ENCODE measurements at places on chromosomes 5 and 9.

- no peak for DNase-seq
These were observed 211.7 kb downstream of the DENND1A start for GRCh38 chr9:123718188-123718587.

GRCh38 chr5:86878250-86878649 is 260.5 kb downstream of the COX7C start:
- no peak for DNase-seq

DNA sequence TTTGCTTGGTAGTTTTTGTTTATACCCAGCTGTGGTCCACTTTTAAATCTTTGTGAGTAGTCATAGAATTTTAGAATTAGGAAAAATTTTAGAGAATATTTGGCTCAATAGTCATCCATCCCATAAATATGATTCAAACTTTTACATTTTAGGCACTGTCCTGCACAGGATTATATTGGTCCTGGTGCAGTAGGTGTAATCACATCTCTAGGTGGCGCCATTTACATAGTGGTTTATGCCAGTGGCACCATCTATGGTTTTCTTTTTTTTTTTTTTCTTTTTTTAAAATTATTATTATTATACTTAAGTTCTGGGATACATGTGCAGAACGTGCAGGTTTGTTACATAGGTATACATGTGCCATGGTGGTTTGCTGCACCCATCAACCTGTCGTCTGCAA is 260.7 kb upstream of the KCNN2 start:
- DNase-seq, result peak; percentile 2

DNA sequence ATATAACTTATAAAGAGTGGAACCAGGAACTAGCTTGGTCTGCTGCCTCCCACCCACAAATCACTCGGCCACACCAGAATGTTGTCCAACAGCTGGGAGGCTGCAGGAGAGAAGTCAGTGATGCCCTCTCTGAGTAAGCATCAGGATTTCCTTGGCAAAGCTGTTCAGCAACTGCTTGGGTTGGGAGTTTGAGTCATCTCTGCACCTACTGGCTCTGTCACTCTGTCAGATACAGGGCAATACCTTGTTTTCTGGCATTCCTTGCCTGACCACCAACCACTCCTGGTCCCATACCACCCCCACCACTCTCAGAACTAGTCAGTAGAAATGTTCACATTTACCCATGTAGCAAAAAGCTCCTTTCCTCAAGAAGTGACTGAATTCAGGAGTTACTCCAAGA is 36.8 kb upstream of the GCNT4 start:
- DNase-seq, result no peak

- no peak for DNase-seq
These were observed 86.8 kb downstream of the ZNF622 start for GRCh38 chr5:16378762-16379161.

GRCh38 chr5:56480078-56480704 is 247.1 kb upstream of the ANKRD55 start:
- peak; percentile 35 for DNase-seq

GRCh38 chr9:36625006-36625615 is 52.4 kb downstream of the MELK start:
- DNase-seq, result no peak

- DNase-seq, result no peak
These were observed 241.8 kb downstream of the TRIM32 start for GRCh38 chr9:116928884-116929283.
